Activated CD4-positive, CD25-positive, alpha-beta regulatory T cell treated with anti-CD3 and anti-CD28 coated beads, Interleukin-2, amount 50 U/mL, for 72 hours (primary cell): ENCODE measurements at places on chromosomes 3 and 15.

DNA sequence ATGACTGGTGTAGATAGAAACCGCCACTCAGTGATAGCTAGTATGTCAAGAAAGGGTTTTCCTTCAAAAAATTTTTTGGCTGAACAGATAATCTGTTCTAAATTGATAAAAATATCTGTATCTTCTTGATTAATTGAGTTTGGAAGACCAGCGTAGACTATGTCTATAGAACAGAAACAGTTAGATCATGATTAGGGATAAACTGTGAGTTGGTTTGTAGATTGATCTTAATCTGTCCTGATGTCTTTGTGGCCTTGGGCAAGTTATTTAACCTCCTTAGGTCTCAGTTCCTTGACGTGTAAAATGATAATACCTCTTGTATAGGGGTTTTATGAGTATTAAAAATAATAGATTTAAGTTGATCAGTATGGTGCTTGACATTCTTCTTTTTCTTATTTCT is 4.7 kb downstream of the NFKBIZ start:
- no peak for DNase-seq

DNA sequence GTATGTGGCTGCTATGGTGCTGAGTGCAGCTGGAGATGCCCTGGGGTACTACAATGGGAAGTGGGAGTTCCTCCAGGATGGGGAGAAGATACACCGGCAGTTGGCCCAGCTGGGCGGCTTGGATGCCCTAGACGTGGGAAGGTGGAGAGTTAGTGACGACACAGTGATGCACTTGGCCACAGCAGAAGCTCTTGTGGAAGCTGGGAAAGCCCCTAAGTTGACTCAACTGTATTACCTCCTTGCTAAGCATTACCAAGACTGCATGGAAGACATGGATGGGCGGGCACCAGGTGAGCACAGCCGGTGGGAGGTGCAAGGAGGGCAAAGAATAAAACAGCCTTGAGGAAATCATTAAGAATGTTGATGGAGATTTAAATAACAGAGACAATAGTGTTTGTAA is 2.9 kb downstream of the ADPRH start:
- no peak for DNase-seq

DNA sequence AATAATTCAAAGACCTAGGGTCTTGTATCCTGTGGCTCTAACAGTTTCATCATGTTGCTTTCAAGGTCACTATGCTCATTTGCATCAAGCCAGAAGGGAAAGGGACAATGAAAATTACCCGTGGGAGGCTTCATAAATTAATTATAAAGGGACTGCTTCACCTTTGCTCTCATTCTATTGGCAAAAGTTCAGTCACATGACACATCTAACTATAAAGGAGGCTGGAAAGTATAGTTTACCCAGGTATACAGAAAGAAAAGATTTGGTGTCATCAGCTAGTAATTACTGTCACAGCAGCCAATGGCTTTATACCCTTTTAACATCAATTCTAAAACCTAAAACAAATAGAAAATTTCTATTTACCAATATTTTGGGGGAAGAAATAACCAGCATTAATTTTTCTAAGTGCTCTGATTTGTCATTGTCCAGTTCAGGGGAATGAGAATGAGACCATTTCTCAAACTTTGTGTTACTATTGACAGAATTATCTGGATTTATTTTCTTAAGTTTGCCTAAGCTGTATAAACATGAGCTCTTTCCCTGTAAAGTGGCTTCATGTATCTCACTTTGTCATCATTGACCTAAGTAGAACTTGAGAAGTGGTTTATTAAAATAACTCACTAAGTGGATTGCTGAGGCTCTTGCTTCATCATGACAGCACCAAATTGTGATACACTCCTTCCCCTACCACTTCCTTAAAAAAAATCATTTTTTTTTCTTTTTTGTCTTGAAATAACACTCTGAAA is 257.7 kb upstream of the PEX5L start:
- DNase-seq = no peak

- no peak for DNase-seq
These were observed 214.6 kb upstream of the MDFIC2 start for GRCh38 chr3:70527026-70527425.

GRCh38 chr3:123405021-123405420 is 43.9 kb downstream of the ADCY5 start:
- DNase-seq = no peak

- DNase-seq = no peak
These were observed 91.6 kb upstream of the RGMA start for GRCh38 chr15:93180656-93181055.

- no peak for DNase-seq
These were observed 507.6 kb downstream of the NR2F2 start for GRCh38 chr15:96838081-96838480.

DNA sequence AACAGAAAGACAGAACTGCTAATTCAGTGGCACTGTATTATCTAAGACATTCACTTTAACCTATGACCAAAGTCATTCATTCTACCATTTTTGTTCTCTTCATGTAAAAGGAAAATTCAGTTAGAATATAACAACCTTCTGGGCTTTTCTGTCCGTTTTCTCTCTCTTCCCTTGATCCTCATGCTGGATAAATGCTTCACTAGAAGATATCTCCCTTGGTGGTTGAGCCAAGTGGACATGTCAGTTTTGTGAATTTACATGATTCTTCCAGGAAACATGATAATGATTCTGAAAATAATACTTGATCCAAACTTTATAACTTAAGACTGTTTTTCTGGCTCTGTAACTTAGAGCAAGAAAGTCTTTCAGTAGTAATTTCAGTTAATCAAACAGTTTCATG is 1012.2 kb downstream of the SQOR start:
- no peak for DNase-seq

- DNase-seq = no peak
These were observed 67.9 kb downstream of the IQSEC1 start for GRCh38 chr3:13005301-13005700.

DNA sequence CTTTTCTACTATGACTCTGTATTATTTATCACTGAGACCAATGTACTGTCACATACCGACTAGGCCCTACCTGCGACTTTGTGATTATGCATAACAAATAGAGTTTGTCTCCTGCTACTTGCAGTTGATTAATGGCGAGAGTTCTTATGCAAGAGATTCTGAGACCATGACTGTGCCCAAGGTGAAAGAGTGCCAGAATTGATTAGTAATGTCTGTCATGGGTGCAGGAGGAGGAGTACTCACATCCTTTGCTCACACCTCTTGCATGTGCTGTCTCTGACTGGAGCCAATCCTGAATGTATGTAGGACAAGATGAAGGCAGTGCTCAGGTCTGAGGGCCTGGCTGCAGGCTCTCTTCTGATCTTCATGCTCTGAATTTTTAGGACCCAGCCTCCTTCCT is 260.7 kb downstream of the THSD4 start:
- no peak for DNase-seq

DNA sequence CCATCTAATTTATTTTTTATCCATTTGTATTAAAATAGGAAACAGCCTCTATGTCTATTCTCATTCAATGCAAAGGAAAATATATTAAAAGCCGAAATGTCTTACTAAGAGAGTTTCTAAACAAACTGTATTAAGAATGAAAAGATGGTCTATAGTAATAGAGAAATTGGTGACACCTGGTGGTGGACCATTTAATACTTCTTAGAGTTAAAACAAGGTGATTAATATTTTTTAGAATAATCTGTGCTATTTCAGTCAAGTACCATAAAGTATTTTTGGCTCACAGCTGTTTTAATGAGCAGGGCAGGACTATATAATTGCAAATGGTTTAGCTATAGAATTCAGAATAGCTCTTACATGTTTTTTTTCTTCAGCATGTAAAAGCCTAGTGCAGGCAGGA is 55.7 kb downstream of the SYNPR start:
- DNase-seq = no peak

DNA sequence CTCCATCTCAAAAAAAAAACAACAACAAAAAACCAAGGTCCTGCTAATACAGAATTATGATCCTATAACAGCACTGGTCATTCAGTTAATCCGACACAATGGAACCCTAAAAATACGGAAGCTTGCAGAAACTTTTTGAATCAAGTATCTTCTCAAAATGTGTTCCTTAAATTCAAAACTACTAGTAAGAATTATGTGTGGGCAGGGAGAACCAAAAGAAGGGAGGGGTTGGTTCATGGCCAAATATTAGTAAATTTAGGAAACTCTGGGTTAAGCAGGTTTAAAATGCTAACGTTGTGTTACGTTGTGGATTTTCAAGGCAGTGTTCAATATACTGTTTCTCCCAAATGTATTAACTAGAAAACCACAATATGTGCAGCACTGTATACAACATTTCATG is 115.5 kb downstream of the KLHL25 start:
- DNase-seq = no peak

- no peak for DNase-seq
These were observed 261.9 kb downstream of the TBL1XR1 start for GRCh38 chr3:176935194-176935888.

DNA sequence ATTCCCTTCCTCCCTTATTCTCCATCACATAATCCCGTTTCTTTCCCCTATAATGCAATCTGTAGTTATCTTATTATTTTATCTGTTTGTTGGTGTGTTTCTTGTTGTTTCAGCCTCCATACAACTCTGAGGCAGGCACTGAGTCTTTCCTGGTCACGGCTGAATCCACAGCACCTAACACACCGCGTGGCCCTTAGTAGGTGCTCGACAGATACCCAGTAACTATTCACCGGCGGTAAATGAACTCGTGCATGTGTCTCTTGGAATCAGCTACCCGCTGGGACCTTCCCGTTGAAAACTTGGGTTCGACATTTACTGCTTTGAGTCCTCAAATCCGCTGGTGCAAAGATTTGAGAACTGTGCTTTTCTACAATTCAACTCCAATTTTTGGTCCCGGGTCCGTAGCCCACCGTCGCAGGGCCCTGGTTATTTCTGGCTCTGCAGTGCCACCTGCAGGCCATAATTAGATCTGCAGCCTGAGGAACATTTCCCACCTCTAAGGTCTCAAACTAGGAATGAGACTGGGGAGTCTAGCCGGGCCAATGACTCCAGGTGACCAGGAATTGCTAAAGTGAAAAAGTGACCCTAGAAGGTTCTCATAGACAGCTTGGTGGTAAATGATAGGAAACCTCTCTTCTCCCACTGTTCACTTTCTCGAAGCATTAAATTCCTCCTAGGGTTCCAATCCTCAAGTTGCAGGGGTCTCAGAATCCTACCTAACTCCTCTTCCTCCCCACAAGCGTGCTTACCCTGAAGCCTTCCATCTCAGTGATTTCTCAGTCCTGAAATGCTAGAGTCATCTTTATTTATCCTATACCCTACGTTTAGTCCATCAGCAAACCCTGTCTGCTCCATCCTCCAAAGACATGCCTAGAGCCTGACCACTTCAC is 40.0 kb upstream of the TRH start:
- DNase-seq = no peak

- DNase-seq = no peak
These were observed 1.8 kb downstream of the STAG1 start for GRCh38 chr3:136750209-136750896.

GRCh38 chr3:156899951-156900350 is 73.8 kb downstream of the LEKR1 start:
- no peak for DNase-seq

DNA sequence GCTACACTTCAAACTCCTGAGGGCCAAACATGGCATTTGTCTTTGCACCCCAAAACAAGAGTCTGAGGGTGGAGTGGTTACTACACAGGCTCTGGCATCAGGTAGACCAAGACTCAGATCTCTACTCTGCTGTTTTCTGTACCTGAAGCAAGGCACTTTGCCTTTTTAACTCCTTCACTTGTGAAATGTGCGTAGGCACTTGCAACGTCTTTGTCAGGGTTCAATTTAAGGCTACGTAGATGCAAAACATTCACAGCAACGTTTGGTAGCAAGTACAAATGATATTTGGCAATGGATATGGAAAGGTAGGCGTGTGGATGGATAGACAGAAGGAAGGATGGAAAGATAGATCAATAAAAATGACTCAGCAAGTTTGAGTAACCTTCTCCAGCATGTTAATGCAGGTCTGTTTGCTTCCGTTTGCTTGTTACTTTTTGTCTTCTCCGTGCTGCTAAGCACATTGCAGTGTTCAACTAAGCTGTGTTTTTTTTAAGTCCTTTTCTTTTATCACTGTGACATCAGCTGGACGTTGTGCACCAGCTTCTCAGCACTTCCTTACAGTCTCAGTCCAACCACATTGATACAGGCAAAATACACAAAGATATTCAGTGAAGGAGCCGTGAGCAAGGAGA is 100.7 kb downstream of the LRTM1 start:
- no peak for DNase-seq

DNA sequence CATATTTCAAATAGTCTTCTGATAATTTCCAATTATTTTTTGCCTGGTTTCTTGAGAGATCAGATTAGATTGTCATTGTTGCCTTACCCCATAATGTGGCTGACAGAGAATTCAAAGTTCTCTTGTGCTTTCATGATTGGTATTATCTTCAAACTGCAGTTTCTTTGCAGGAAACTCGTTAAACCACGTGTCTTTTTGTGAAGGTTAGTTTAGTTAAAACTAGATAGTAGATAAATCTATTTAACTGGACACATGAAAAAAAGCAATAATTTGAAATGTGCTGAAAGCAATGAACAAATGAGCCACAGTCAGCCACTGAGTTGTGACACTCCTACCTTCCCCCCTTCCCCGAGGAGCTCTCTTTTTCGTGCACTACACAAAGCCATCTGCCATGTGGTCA is 327.5 kb upstream of the UMPS start:
- DNase-seq = no peak

DNA sequence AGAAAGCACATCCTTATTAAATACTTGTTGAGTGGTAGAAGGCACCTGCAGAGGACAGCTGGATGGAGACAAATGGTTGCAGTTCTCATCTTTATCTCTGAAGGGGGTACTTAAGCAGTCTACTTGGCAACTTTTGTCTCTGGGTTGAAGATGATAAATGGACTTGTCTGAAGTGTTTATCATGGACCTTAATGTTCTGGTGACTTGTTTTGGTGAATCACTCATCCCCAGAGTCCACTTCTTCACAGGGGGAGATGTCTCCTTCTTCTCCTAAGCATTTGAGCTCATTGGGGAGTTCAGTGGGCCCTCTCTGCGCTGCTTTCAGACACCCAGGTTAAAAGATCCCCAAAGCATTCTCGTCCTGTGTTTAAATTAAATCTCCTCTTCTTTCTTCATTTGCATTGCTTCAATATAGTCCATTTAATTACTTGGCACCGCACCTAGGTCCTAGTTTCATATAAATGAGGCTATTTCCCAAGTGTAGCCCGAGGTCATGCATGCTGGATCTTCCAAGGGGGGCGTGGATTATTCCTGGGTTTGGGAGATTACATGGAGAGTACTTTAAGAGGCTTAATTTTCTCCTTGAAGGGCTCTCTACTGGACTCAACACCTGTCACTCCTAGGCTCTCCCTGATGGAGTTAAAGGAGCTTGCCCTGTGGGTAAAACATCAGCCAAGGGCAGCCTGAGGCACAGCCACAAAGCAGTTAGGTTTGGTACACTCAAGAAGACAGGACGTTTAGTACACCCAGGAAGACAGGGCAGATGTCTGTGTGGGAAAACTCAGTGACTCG is 239.3 kb upstream of the C2CD4B start:
- no peak for DNase-seq

- no peak for DNase-seq
These were observed 11.5 kb downstream of the FETUB start for GRCh38 chr3:186651678-186652215.

- no peak for DNase-seq
These were observed 923.1 kb downstream of the TBL1XR1 start for GRCh38 chr3:176274161-176274560.
